ENCODE measurements at places on chromosomes 7 and 10.

DNA sequence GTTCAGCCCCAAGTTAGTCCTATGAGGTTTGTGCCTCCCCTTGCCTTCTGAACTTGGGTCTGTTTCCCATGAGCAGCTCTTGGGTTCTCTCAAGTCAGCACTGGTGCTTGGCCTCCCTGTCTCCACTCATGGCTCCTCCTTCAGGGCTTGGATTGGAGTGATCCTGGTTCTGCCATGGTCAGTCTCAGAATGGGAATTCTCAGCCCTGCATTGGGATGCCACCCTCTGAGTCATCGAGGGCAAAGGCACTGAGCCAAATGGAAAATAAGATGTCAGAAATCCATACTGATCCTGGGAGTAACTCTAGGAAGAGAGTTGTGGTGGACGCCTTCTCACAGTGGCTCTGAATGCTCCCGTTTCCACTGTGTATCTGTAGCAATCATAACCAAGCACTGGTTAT is 233.4 kb upstream of the HABP2 start:
- no peaks in the 10 kb centered on the region for H3K27me3 ChIP-seq
- no peaks in the 10 kb centered on the region for H3K4me1 ChIP-seq
- H3K4me3 ChIP-seq: no peak overlapping the region
- no peak for DNase-seq

GRCh38 chr10:17348501-17349349 is 105.7 kb downstream of the ST8SIA6 start:
- H3K27ac ChIP-seq: no peak overlapping the region
- no peak overlapping the region for H3K4me3 ChIP-seq
- no peak for DNase-seq
- peaks cover 6% of the 10 kb centered on the region for H3K4me1 ChIP-seq
- H3K27me3 ChIP-seq: peaks cover 3% of the 10 kb centered on the region

DNA sequence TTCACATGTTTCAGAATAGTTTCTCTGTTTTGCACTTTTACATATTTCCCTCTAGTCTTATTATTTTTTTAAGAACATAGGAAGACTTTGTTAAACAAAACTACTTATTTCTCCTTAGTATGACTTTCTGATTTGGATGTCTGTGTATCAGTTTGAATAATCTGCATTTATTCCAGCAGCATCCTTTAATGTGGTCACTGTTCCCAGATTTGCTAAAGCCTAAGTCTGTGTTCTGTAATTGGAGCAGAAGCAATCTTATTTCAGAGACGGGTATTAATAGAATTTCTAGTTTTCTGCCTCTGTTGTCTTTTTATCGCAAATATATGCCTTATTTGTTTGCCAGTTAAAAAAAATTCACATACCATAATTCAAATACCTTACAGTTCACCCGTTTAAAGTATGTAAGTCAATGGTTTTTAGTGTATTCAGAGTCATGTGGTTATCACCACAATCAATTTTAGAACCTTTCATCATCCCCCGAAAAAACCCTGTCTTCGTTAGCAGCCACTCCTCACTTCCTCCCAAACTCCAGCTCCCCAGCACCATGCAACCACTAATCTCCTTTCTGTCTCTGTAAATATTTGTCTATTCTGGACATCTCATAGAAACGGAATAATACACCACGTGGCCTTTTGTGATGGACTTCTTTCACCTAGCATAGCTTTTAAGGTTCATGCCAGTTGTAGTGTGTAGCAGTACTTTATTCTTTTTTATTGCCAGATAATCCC is 58.7 kb downstream of the INPP5F start:
- H3K36me3 ChIP-seq: peaks cover 13% of the 10 kb centered on the region
- no peaks in the 10 kb centered on the region for H3K27me3 ChIP-seq
- peak overlapping the region; percentile 15 for H3K4me3 ChIP-seq
- H3K27ac ChIP-seq: peak overlapping the region; percentile 61

- no peak overlapping the region for H3K4me3 ChIP-seq
- peaks cover 64% of the 10 kb centered on the region for H3K27me3 ChIP-seq
- no peak overlapping the region for H3K27ac ChIP-seq
- peaks cover 7% of the 10 kb centered on the region for H3K4me1 ChIP-seq
Measured at GRCh38 chr10:86368987-86369386, 2.4 kb upstream of the GRID1 start.

DNA sequence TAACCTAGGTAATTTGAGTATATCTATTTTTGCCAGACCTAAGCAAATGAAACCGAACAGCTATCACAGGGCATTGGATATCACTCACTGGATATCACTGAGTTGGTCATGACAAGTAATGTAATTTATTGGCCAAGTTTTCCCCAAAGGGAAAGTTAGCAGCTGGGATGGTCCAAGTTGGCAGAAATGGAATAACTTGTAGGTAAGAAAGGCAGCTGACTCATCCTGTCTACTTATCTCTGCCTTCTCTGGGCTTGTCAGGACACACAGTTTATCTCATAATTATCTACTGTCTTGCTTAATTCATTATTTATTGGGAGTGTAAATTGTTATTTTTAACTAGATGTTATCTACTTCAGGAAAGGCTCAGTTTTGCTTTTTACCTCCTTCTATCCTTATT is 502.0 kb upstream of the DPP6 start:
- no peaks in the 10 kb centered on the region for H3K4me1 ChIP-seq
- H3K27ac ChIP-seq: no peak overlapping the region
- DNase-seq: no peak
- H3K36me3 ChIP-seq: no peaks in the 10 kb centered on the region
- no peak overlapping the region for H3K4me3 ChIP-seq
- H3K27me3 ChIP-seq: no peaks in the 10 kb centered on the region

DNA sequence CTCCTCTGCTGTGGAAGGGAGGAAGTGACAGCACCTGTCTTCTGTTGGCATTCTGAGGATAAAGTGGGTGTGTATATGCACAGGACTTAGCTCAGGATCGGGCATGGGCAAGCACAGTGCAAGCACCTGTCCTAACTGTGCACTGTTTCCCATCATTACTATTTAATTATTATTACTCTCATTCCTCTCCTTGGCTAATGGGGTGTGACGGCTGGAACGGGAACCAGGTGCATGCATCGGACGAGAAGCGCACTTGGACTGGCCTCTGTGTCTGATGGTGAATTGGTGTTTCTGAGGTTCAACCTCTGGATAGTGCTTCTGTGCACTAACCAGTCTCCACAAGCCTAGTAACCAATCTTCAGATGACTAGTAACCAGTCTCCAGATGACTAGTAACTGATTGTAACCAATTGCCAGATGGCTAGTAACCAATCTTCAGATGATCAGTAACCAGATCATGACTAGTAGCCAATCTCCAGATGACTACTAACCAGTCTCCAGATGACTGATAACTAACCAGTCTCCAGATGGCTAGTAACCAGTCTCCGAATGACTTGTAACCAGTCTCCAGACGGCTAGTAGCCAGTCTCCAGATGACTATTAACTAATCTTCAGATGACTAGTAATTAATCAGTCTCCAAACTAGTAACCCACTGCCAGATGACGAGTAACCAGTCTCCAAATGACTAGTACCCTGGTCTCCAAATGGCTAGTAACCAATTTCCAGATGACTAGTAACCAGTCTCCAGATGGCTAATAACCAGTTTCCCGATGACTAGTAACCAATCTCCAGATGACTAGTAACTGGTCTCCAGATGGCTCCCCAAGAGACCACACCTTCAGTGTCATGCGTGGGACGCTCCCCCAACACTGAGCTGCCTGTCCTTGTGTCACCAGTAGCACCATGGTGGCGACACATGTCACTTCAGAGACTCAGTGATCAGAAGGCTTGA is 85.8 kb downstream of the PAXIP1 start:
- peaks cover 9% of the 10 kb centered on the region for H3K27me3 ChIP-seq
- H3K36me3 ChIP-seq: no peaks in the 10 kb centered on the region
- no peak overlapping the region for H3K27ac ChIP-seq
- H3K4me1 ChIP-seq: peaks cover 4% of the 10 kb centered on the region

GRCh38 chr7:137519947-137520346 is 176.4 kb upstream of the PTN start:
- no peaks in the 10 kb centered on the region for H3K27me3 ChIP-seq
- H3K36me3 ChIP-seq: no peaks in the 10 kb centered on the region
- no peaks in the 10 kb centered on the region for H3K4me1 ChIP-seq
- no peak overlapping the region for H3K27ac ChIP-seq
- no peak overlapping the region for H3K4me3 ChIP-seq
- DNase-seq: no peak

GRCh38 chr7:128243273-128243672 is 2.2 kb downstream of the LEP start:
- peaks cover 1% of the 10 kb centered on the region for H3K36me3 ChIP-seq
- peaks cover 29% of the 10 kb centered on the region for H3K27me3 ChIP-seq
- no peak for DNase-seq
- no peaks in the 10 kb centered on the region for H3K4me1 ChIP-seq
- no peak overlapping the region for H3K4me3 ChIP-seq

DNA sequence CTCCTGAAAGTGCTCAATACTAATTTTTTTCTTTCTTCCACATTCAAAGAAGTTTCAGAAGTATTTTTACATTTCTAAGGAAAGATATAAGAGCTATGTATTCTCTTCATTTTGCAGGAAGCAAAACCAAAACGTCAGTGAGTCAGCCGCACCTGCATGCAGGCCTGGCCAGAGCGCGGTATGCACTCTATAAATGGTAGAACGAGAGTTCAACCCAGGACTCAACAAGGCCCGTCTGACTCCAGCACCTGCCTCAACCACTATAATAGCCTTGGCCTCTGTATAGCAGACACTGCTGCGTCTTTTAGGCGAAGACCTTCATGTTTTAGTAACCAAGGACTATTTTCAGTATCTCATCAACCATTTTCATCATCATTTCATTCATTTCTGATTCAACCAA is 113.2 kb downstream of the KMT2E start:
- H3K36me3 ChIP-seq: peaks cover 15% of the 10 kb centered on the region
- no peak for DNase-seq
- H3K27me3 ChIP-seq: no peaks in the 10 kb centered on the region

DNA sequence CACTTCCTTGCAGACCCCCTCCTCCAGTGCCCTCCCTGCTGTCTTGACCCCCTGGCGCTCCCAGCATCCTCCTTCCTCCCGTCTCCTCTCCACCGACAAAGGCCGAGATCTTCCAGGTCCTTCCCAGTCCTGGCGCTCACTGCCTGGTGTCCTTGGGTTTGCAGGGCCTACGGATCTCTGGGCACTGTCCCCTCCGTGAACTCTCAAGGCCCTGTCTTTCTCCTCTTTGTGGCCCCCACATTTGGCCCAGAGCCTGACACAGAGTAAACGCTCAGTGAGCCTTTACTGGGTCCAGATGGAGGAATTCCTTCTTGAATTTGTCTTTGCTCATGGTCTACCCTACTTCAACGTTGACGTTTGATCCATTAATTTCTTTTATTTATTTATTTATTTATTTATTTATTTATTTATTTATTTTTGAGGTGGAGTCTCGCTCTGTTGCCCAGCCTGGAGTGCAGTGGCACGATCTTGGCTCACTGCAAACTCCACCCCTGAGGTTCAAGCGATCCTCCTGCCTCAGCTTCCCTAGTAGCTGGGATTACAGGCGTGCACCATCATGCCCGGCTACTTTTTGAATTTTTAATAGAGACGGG is 29.7 kb downstream of the TMEM270 start:
- peaks cover 22% of the 10 kb centered on the region for H3K27me3 ChIP-seq
- H3K4me3 ChIP-seq: no peak overlapping the region
- peaks cover 7% of the 10 kb centered on the region for H3K4me1 ChIP-seq
- DNase-seq: no peak
- no peaks in the 10 kb centered on the region for H3K36me3 ChIP-seq

GRCh38 chr7:11767148-11767547 is 64.8 kb downstream of the THSD7A start:
- H3K4me1 ChIP-seq: no peaks in the 10 kb centered on the region
- H3K27ac ChIP-seq: no peak overlapping the region
- no peaks in the 10 kb centered on the region for H3K36me3 ChIP-seq
- H3K4me3 ChIP-seq: no peak overlapping the region

- H3K4me1 ChIP-seq: no peaks in the 10 kb centered on the region
- no peaks in the 10 kb centered on the region for H3K36me3 ChIP-seq
- no peak for DNase-seq
- no peak overlapping the region for H3K4me3 ChIP-seq
Measured at GRCh38 chr10:131843089-131843595, 57.7 kb upstream of the PPP2R2D start.

DNA sequence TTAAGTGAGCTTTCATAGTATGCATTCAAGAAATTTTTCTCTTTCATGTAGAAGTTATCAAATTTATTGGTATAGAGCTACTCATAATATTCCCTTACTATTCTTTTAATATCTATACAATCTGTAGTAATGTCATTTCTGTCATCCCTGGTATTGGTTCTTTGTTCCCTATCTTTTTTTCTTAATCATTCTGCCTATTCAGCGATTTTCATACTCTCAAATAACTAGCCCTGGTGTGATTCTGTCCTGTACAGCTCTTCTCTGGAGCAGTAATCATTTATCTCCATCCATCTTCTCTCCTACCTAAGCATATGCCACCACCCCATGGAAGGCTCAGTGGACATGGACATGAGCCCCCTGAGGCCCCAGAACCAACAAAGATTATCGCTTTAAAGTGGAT is 213.2 kb upstream of the NEBL start:
- peaks cover 17% of the 10 kb centered on the region for H3K27me3 ChIP-seq
- H3K4me3 ChIP-seq: no peak overlapping the region
- H3K36me3 ChIP-seq: no peaks in the 10 kb centered on the region
- DNase-seq: no peak

DNA sequence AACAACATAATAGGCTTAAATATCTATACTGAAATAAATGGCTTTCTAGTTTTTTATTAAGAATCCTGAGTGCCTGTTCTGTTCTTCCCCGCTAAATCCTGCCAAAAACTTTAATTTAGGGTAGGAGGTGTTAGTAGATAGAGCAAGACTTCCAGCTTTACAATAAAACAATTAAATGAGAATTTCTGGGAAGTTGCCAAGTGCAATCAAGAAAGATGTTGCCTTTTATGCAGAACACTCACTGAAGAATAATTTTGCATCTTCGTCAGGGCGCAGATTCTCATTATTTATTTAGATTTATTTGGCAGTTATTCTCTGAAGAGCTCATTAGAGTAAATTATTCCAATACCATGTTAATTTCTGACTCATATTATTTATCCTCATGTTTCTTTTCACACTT is 103.2 kb upstream of the GPR141 start:
- no peaks in the 10 kb centered on the region for H3K4me1 ChIP-seq
- H3K36me3 ChIP-seq: no peaks in the 10 kb centered on the region
- no peak overlapping the region for H3K4me3 ChIP-seq
- H3K27ac ChIP-seq: no peak overlapping the region
- DNase-seq: no peak
- H3K27me3 ChIP-seq: peaks cover 19% of the 10 kb centered on the region

Measured in activated naive CD8-positive, alpha-beta T cell treated with anti-CD3 and anti-CD28 coated beads for 36 hours (primary cell).